ENCODE measurements at places on chromosomes 16 and 17. TPM values are rescaled to one million over a fixed set of nuclear protein-coding genes. Genes with fewer than 3 reads are reported as not detected.

Gene TAC4
- not detected for total RNA-seq

Gene CNGB1
- not detected for total RNA-seq

Gene KRTAP4-5
- not detected for total RNA-seq

Gene MPO
- 0.84 TPM for total RNA-seq

Gene SPOP
- total RNA-seq: 73.5 TPM

Gene GRN
- total RNA-seq: 275 TPM

Gene CDH13
- 30.6 TPM for total RNA-seq

Gene SRL
- 1.5 TPM for total RNA-seq

Gene RNF222
- not detected for total RNA-seq

Gene BAIAP3
- 14.2 TPM for total RNA-seq

Gene C16orf46
- total RNA-seq: not detected

Gene KCNJ18
- total RNA-seq: not detected

Gene TIMP2
- 155 TPM for total RNA-seq

Gene EPN3
- not detected for total RNA-seq

Gene TP53TG3F
- total RNA-seq: not detected

Gene CAMTA2
- 21.9 TPM for total RNA-seq

Gene TVP23A
- 1.2 TPM for total RNA-seq

Gene PIP4K2B
- total RNA-seq: 39.3 TPM

Gene CHP2
- not detected for total RNA-seq

Gene CPHXL2
- not detected for total RNA-seq

Gene TMEM107
- 10.9 TPM for total RNA-seq

Gene RHBDL1
- total RNA-seq: 0.96 TPM

Gene SOST
- total RNA-seq: not detected

Gene RUNDC3A
- not detected for total RNA-seq

Gene NUDT7
- total RNA-seq: 12.9 TPM

Gene LGALS3BP
- 389 TPM for total RNA-seq

Gene EVPL
- 3.7 TPM for total RNA-seq

Gene COTL1
- 95.1 TPM for total RNA-seq

Gene NAGS
- total RNA-seq: 0.95 TPM

Gene OR3A3
- total RNA-seq: not detected

Gene IGFBP4
- 394 TPM for total RNA-seq

Gene SLFN13
- total RNA-seq: 5.9 TPM

Gene TRPV2
- total RNA-seq: 12.1 TPM

Gene TAF1C
- total RNA-seq: 24.4 TPM

Gene CCL8
- 3.4 TPM for total RNA-seq

Gene PIK3R5
- 34.8 TPM for total RNA-seq

Gene SEPTIN1
- 0.93 TPM for total RNA-seq

Gene RMI2
- 0.72 TPM for total RNA-seq

Gene NSRP1
- total RNA-seq: 17.4 TPM

Gene SGCA
- 1.1 TPM for total RNA-seq

Gene HBA2
- total RNA-seq: 232 TPM

Gene ITGAD
- 0.47 TPM for total RNA-seq

Gene MYH1
- total RNA-seq: not detected

Gene ST6GALNAC1
- 1.9 TPM for total RNA-seq

Gene AANAT
- not detected for total RNA-seq

Gene SSH2
- 38.2 TPM for total RNA-seq

Gene SDR42E2
- total RNA-seq: not detected

Gene CHD9NB
- 0.48 TPM for total RNA-seq

Gene RDM1
- total RNA-seq: not detected

Gene HLF
- 12.5 TPM for total RNA-seq

Gene ENPP7
- total RNA-seq: not detected

Gene GP1BA
- total RNA-seq: not detected
